ENCODE measurements at places on chromosomes 7 and 10. TPM values are rescaled to one million over a fixed set of nuclear protein-coding genes. Genes with fewer than 3 reads are reported as not detected.

GRCh38 chr10:114674346-114674745 lies 16.3 kb upstream of the ABLIM1 start:
- H3K27ac ChIP-seq, result no peak overlapping the region
- H3K4me1 ChIP-seq, result no peaks in the 10 kb centered on the region
- no peaks in the 10 kb centered on the region for H3K36me3 ChIP-seq
- no peaks in the 10 kb centered on the region for H3K27me3 ChIP-seq

TLX1 gene
- not detected for total RNA-seq

HTR7 gene
- 0.52 TPM for total RNA-seq

DNA sequence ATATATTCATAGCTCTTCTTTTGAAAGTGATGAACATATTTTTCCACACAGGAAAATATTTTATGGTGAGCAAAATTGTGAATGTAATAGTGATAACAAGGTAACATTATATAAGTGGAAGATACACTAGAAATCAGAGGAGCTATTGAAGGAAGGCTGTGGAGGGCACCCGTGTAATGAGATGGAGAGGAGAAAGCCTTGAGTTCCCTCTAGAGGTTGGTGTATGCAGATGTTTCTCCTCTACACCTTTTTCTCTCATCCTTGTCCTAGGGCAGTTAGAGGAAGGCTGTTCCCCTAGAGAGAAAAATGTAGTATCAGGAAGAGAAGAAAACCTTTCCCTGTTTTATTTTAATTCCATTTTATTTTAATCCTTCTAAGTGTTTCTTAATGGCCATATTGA lies 54.6 kb upstream of the NRG3 start:
- H3K4me3 ChIP-seq, result no peak overlapping the region
- DNase-seq, result no peak
- no peaks in the 10 kb centered on the region for H3K36me3 ChIP-seq

DNA sequence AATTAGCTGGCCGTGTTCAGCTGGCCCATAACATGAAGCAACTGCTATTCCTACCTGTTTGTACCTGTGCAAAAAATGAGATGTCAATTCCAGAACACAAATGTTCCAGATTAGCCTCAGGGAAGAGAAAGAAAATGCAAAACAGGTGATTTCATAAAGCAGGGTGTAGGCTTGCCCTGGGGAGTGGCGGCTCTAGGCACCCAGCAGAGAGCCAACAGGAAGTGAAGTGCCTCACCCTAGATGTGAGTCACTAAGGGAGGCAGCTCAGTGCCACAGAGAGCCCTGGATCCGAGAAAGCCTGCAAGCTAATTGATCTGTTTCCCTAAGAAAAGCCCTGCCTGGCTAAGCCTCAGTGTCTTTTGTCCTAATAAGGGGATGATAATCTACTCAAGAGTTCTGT lies 240.0 kb downstream of the ARHGAP21 start:
- H3K4me3 ChIP-seq, result no peak overlapping the region
- H3K4me1 ChIP-seq, result peaks cover 31% of the 10 kb centered on the region
- no peaks in the 10 kb centered on the region for H3K36me3 ChIP-seq
- no peaks in the 10 kb centered on the region for H3K27me3 ChIP-seq

PARD3 gene
- 57.4 TPM for total RNA-seq

DNA sequence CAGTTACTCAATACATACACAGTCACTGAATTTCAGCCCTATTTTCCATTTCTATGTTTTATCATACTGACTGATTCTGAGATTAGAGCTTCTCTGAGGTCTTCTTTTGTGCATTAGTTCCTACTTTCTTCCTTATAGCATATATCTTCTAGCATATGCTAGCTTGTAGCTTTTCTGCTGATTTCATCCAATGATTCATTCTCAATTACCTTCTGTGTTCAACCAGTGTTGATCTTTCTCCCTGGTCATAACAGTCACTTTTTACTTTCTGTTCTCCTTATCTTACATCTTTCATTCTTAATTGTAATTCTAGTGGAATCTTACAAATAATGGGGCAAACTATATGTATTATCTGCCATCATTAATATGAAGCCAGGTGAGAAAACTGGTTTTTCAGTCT lies 159.5 kb upstream of the HGF start:
- no peaks in the 10 kb centered on the region for H3K36me3 ChIP-seq
- H3K4me3 ChIP-seq, result no peak overlapping the region
- no peaks in the 10 kb centered on the region for H3K27me3 ChIP-seq
- H3K4me1 ChIP-seq, result no peaks in the 10 kb centered on the region
- DNase-seq, result no peak

LEP gene
- total RNA-seq, result not detected

DNA sequence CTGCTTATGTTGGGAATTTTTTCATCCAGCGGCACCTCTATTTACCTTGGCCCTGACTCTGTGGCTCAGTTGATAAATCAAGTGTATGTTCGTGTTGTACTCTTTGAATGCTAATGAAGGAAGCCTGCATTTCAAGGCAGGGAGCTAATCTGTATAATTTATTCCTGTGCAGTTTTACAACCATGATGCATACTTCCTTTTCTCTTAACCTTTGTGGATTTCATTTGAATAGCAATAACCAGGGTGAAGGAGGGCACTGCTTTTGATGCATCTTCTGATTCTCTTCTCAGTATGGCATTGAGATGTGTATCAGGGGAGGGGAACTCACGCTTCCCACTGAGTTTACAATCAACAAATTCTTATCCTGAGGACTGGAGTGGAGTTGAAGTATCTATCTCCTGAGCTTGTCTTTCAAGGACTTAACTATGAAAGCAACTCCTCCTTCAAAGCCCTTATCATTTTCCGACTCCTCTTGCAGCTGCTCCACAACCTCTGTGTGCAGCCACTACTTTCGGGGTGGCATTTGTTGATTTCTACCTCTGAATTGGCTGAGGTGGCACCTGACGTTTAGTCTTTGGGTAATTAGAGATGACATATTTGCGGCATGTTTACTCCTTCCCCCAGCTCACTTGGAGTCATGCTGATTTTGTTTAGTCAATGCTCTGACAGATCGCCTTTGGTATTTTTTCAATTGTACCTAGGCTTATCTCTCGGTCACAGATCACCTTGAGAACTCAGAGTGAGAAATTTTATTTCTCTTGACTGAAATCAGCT lies 275.2 kb downstream of the PHTF2 start:
- no peak for DNase-seq
- no peak overlapping the region for H3K4me3 ChIP-seq
- no peak overlapping the region for H3K27ac ChIP-seq
- peaks cover 7% of the 10 kb centered on the region for H3K4me1 ChIP-seq
- H3K36me3 ChIP-seq, result no peaks in the 10 kb centered on the region

DNA sequence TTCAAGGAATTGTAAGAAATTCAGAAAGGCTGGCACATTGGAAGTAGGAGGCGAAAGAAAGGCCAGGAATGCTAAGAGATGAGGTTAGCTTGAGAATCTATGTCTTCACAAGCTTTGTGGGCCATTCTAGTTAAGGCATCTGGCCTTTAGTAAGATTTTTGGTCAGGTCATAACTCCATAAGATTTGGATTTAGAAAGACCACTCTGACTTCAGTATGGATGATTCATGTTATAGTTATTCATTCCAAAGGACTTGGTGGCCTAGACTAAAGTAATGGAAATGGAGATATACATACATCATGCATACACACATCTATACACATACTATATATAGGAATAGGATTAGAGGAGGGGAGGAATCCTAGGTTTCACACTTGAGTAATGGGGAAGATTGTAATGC lies 77.5 kb downstream of the SEPTIN7 start:
- DNase-seq, result no peak
- peaks cover 25% of the 10 kb centered on the region for H3K36me3 ChIP-seq
- H3K4me1 ChIP-seq, result no peaks in the 10 kb centered on the region
- H3K4me3 ChIP-seq, result no peak overlapping the region
- no peaks in the 10 kb centered on the region for H3K27me3 ChIP-seq

- peak; percentile 75 for DNase-seq
- peak overlapping the region; percentile 34 for H3K27ac ChIP-seq
- H3K36me3 ChIP-seq, result peaks cover 25% of the 10 kb centered on the region
- peaks cover 23% of the 10 kb centered on the region for H3K4me1 ChIP-seq
- no peaks in the 10 kb centered on the region for H3K27me3 ChIP-seq
Observed at GRCh38 chr7:92621026-92621540, 30.9 kb upstream of the FAM133B start.

DNA sequence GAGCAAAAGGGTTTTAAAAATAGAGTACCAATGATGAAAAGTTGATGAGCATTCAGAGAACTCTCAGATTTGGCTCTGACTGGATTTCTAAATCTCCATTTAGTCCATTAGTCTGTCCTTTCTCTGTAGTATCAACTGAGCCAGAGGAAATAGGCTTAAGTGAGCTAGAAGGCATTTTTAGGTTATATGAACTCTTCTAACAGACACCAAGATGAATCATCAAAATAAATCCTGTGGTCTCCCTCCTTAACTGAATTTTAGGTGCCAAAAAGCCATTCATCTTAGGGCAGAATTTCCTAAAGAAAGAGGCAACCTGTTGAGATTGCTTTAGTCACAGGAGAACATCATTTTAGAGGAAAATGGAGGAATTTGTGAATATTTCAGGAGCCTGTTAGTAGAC lies 305.1 kb downstream of the AUTS2 start:
- no peak overlapping the region for H3K27ac ChIP-seq
- H3K27me3 ChIP-seq, result no peaks in the 10 kb centered on the region
- DNase-seq, result no peak
- H3K4me1 ChIP-seq, result no peaks in the 10 kb centered on the region
- no peaks in the 10 kb centered on the region for H3K36me3 ChIP-seq
- H3K4me3 ChIP-seq, result no peak overlapping the region

DNA sequence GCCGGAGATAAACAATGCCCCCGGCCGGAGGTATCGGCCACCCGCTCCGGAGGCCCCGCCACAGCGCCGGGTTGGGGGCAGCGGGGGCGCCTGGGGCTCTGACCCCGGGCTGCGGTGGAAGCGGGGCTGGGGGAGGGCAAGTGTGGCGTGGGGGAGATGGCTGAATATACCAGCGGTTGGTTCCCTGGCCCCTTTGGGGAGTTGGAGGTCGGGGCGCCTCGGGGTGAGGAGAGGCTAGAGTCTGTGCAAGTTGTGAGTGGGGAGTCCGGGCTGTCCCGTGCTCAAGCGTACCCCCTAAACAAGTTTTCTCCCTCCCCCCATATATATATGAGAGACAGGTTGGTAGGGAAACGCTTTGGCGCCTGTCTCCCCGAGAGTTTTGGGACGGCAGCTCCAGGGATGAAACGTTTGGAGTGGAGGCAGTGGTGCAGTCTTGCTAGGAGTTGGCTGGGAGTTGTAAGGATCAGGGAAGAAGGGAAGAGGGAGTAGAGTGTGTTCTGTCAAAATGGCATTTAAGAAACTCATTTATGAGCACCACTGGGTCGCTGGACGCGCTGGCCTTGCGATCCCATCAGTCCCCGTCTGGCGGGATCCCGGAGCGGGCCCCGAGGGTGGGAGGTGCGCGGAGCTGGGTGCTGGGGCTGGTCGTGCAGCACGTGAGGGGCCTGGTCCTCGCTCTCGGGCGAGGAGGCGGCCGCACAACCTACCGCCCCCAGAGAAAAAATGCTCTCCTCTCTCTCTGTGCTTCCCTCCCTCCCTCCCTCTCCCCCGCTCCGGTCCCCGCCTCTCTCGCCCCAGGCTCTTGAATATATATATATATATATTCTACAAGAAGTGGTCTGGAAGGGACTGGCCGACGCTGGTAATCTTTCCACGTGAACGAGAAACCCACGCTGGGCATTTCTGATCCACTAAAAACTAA lies 1.1 kb downstream of the TET1 start:
- H3K36me3 ChIP-seq, result no peaks in the 10 kb centered on the region
- DNase-seq, result no peak
- H3K27ac ChIP-seq, result no peak overlapping the region
- H3K27me3 ChIP-seq, result peaks cover 15% of the 10 kb centered on the region

DNA sequence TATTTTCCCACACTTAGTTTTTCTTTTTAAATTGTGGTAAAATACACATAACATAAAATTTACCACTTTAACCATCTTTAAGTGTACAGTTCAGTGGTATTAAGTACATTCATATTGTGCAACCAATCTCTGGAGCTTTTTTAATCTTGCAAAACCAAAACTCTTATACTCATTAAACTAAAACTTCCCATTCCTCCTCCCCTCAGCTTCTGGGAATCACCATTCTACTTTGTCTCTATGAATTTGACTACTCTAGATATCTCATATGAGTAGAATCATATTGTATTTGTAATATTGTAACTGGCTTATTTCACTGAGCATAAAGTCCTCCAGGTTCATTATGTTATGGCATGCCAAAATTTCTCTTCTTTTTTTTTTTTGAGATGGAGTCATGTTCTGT lies 86.4 kb upstream of the JAZF1 start:
- H3K27me3 ChIP-seq, result no peaks in the 10 kb centered on the region
- H3K36me3 ChIP-seq, result no peaks in the 10 kb centered on the region
- no peak overlapping the region for H3K4me3 ChIP-seq
- no peak for DNase-seq
- no peak overlapping the region for H3K27ac ChIP-seq

- peak; percentile 99 for DNase-seq
- H3K27me3 ChIP-seq, result no peaks in the 10 kb centered on the region
- peak overlapping the region; percentile 52 for H3K4me3 ChIP-seq
- H3K27ac ChIP-seq, result peak overlapping the region; percentile 87
Observed at GRCh38 chr7:44618753-44619152, 12.3 kb downstream of the OGDH start.

TCAF2 gene
- total RNA-seq, result 2.5 TPM

LRRD1 gene
- not detected for total RNA-seq

DNA sequence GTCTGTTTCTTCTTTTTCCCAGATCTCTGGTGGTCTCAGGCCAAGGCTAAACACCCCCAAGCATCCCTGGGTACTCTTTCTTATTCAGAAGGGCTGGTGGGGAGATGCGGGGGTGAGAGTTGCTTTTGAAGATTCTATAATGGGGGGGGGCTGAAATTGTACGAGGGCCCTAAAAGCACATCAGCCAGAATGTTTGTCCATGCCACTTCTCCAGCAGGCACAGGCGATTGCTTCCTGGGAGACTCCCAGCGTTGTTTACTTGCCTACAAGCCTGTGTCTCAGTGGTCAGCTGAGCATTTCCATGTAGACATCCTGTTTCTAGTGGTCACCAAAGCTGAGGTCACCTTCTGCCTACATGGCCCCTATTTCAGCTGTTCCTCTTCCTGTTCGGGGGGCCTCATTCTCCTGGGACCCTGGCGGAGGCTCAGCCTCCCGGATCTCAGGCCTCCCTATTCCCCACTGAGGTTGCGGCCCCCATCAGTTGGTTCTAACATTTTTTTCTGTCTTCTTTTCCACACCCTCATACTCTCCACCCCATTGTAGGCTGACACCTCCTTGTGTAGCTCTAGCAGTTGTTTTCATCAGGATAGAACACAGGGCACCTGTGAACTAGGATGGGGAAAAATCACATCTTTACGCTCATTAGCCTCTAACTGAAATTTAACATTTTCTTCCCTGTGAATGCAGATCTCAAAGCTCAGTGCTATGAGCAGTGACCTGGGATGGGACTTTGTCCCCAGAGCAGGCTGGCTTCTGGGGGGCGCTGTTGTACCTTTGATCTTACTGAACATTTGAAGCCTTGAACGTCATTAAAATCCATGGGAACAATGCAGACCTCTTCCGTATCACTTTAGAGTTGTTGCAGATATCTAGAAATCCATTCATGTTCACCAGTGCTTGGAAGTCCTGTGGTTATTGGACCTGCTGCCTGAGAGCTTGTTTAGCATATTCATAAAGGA lies 286.5 kb downstream of the GLRX3 start:
- no peak overlapping the region for H3K4me3 ChIP-seq
- H3K27ac ChIP-seq, result no peak overlapping the region
- DNase-seq, result no peak

DNA sequence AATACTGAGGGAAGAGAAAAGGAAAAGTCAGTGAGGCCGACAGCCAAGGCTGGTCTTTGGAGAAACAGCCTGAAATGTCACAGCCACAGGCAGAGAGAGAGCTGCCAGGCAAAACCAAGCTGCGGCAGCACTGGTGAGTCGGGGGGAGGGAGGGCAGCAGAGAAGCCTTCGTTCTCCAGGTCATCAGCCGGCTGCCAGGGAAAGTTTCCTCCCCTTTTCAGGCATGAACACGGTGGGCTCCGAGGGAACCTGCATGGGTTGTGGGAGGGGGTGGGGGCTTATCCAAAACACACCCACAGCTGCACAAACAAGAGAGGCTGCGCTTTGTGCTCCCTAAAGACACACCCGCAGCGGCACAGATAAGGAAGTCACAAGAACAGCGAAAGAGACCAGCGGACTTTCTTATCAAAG lies 62.3 kb upstream of the NKX6-2 start:
- H3K27ac ChIP-seq, result no peak overlapping the region
